ENCODE measurements at places on chromosomes 2 and 18.

DNA sequence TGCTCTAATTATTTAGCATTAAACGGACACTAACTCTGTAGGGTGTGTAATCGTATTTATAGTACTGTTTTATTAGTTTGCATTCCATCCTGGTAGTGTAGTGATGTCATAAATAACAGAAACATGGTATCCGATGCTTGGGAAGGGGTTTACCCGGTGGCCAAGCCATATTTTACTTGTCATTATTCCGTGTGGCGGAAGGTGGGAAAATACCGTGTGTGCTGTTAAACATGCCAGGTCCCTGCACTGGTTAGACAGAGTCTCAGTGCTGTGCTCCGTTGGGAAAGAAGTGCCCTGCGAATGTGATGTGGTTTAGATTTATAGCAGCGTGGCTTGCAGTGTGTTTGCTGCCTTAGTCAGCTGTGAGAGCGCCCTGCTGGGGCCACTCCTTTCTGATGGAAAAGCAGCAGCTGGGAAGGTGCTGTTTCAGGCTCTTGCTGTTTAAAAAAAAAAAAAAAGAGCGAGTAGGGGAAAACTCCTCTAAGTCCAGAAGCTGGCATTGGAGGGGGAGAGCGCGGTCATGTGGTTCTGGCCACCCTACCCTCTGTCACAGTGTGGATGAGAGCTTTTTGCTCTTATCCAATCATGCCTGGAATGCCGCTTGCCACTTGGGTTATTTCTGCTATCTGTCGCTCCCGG lies 211.0 kb downstream of the NEDD4L start:
- no peak for DNase-seq

GRCh38 chr2:177282181-177282641 lies 17.7 kb upstream of the NFE2L2 start:
- DNase-seq: no peak

DNA sequence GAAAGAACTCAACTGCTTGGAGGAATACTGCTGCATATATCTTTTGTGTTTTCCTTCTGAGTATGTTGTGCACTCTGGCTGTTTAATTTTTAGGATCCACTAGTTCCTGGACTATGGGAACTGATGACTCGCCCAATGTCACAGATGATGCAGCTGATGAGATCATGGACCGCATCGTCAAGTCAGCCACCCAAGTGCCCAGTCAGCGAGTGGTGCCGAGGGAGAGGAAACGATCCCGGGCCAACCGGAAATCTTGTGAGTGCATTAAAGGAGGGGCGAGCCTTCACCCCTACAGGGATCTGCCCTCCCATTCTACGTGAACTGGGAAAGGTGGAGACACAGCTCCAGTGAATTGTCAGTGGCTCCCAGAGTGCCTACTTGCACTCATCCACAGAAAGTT lies 59.6 kb downstream of the TPGS2 start:
- DNase-seq: no peak

DNA sequence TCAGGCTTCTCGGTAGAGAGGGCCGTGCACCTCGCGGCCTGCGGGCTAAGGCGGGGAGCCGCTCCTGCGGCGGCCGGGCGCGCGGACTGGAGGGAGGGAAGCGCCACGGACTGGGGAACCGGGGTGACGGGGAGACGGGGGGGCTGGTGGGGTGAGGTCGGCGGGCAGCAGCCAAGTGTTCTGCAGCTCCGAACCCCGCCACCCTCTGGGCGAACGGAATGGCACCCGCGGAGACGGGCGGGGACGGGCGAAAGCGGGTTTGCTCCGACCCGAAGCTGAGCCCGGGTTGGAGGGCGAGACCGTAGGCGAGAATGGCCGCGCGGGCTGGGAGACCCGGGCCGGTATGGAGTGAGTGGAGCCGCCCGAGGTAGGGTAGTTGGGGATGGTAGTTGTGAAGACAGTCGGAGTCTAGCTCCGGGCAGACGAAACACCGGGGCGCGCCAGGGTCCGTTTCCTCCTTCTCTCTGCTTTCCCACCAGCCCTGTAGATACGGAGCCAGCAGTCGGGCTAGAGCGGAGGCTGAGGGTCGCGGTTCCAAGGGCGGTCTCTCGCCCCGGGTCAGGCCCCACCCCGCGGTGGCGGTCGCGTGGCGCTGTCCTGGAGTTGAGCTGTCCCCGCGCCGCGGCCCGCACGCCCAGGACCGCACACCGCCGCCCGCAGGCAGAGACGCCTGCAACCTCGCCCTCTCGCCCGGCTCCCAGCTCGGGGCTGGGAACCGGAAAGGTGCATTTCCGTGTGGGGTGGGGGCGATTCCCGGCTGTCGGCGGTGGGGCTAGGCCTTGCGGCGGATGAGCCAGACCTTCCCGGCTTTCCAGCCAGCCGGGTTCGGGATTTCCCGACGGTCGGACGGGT lies 160.3 kb upstream of the SIX2 start:
- no peak for DNase-seq

DNA sequence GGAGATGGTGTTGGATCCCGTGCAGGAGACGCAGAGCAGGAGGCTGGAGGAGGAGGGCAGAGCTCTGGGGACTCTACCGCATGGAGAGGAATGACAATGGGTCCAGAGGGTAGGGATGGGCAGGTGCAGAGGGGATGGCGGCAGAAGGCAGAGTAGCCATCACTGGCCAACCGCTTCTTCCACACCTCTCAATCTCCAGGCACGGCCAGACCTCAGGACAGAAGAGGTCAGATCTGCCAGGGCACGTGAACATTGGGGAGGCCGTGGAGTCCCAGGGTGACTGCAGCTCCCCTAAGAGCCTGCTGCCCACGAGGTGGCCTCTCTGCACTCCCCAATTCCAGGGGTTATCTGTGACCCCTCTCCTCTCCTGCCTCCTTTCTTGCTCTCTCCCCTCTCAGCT lies 162.7 kb upstream of the HDAC4 start:
- DNase-seq: no peak
